Astrocyte (in vitro differentiated cells and primary cell): ENCODE measurements at places on chromosomes 5 and 9. TPM values are rescaled to one million over a fixed set of nuclear protein-coding genes. Genes with fewer than 3 reads are reported as not detected.

The IFNA2 gene
- not detected in 2 replicates for total RNA-seq

The TMOD1 gene
- 0.24 and 0.48 TPM in 2 replicates for total RNA-seq

The SLC36A3 gene
- not detected in 2 replicates for total RNA-seq

The ANKRD34B gene
- 0.10 and 0.20 TPM in 2 replicates for total RNA-seq

The SLC35A4 gene
- 59.9 and 61.8 TPM in 2 replicates for total RNA-seq

The IL31RA gene
- 4.7 and 5.7 TPM in 2 replicates for total RNA-seq

The IFNA13 gene
- not detected in 2 replicates for total RNA-seq

GRCh38 chr5:145531038-145531734 is 304.0 kb downstream of the PRELID2 start:
- H3K4me1 ChIP-seq = peaks cover 7% of the 10 kb centered on the region
- peak; percentile 84 for DNase-seq
- H3K27me3 ChIP-seq = no peaks in the 10 kb centered on the region
- no peak overlapping the region for H3K4me3 ChIP-seq

GRCh38 chr5:143896516-143896915 is 84.6 kb downstream of the HMHB1 start:
- no peaks in the 10 kb centered on the region for H3K36me3 ChIP-seq
- no peak for DNase-seq
- no peak overlapping the region for H3K27ac ChIP-seq
- no peaks in the 10 kb centered on the region for H3K4me1 ChIP-seq
- H3K27me3 ChIP-seq = no peaks in the 10 kb centered on the region
- H3K4me3 ChIP-seq = no peak overlapping the region

DNA sequence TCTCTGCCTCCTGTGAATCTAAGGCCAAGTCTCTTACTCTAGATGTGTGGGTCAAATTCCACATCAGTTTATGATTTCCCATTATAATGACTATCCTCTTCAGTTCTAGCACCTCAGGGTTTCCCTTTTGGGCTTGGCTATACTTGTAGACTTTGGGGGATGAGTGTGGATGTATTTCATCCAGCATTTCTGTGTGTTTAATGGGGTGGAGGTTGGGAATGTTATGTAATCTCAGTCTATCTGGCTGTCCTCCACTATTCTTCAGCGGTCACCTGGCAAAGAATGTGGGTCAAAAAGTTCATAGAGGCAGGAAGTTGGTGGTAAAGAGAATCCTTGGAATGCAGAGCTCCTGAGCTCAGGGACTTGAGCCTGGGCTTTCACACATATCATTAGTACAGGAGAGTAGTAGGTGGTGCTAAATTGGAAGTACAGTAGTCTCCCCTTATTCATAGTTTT is 64.9 kb downstream of the CFAP95 start:
- no peak overlapping the region for H3K4me3 ChIP-seq
- no peaks in the 10 kb centered on the region for H3K27me3 ChIP-seq
- no peak overlapping the region for H3K27ac ChIP-seq
- peaks cover 9% of the 10 kb centered on the region for H3K4me1 ChIP-seq
- DNase-seq = peak; percentile 91
- H3K36me3 ChIP-seq = no peaks in the 10 kb centered on the region

GRCh38 chr5:92605591-92605990 is 975.4 kb downstream of the NR2F1-AS1 start:
- no peak overlapping the region for H3K27ac ChIP-seq
- no peaks in the 10 kb centered on the region for H3K4me1 ChIP-seq
- H3K36me3 ChIP-seq = no peaks in the 10 kb centered on the region
- no peak for DNase-seq
- no peaks in the 10 kb centered on the region for H3K27me3 ChIP-seq
- no peak overlapping the region for H3K4me3 ChIP-seq

DNA sequence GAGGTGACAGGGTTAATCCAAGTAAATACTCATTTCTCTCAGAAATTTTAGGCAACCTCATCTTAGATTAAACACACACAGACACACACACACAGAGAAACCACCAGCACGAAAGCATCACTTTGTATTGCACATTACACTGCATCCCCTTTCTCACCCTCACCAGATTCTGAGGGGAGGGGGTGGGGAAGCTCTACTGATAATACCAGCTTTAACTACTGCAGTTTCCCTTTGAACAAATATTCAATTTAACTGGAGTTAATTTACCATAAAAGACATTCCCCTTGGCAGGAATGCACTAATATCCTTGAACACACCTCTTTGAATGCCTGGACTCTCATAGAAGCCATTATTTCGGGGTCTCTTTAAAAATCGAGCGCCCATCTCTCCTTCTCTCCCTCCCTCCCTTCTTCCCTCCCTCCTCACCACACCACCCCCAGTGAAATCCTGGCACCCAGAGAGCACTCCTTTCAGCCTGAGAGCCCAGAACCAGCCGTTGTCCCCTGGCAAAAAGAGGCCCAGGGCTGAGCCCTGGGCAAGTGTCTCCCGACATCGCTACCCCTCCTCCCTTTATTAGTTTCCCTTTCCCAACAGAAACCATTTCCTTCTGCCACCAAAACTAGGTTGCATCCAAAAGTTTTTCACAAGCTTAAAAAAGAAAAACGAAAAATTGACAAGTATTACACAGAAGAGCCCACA is 2.8 kb upstream of the NFIB start:
- H3K27me3 ChIP-seq = no peaks in the 10 kb centered on the region
- no peak for DNase-seq
- peak overlapping the region; percentile 64 for H3K4me3 ChIP-seq
- peaks cover 22% of the 10 kb centered on the region for H3K4me1 ChIP-seq
- no peaks in the 10 kb centered on the region for H3K36me3 ChIP-seq

GRCh38 chr5:131328536-131329285 is 64.9 kb downstream of the CDC42SE2 start:
- H3K4me3 ChIP-seq = no peak overlapping the region
- H3K27ac ChIP-seq = no peak overlapping the region
- H3K36me3 ChIP-seq = no peaks in the 10 kb centered on the region
- H3K27me3 ChIP-seq = no peaks in the 10 kb centered on the region
- H3K4me1 ChIP-seq = peaks cover 5% of the 10 kb centered on the region

- H3K4me3 ChIP-seq = no peak overlapping the region
- H3K27me3 ChIP-seq = no peaks in the 10 kb centered on the region
- no peak overlapping the region for H3K27ac ChIP-seq
- H3K36me3 ChIP-seq = peaks cover 11% of the 10 kb centered on the region
Measured at GRCh38 chr9:86034863-86035734, 64.3 kb downstream of the GOLM1 start.

GRCh38 chr5:65213921-65214525 is 267.7 kb downstream of the ADAMTS6 start:
- peaks cover 9% of the 10 kb centered on the region for H3K4me1 ChIP-seq
- no peaks in the 10 kb centered on the region for H3K27me3 ChIP-seq
- no peak overlapping the region for H3K27ac ChIP-seq
- H3K36me3 ChIP-seq = peaks cover 38% of the 10 kb centered on the region
- DNase-seq = no peak
- no peak overlapping the region for H3K4me3 ChIP-seq

- H3K27ac ChIP-seq = no peak overlapping the region
- DNase-seq = no peak
- H3K36me3 ChIP-seq = no peaks in the 10 kb centered on the region
- H3K4me3 ChIP-seq = no peak overlapping the region
Measured at GRCh38 chr9:135408476-135409254, 70.9 kb upstream of the PPP1R26 start.

GRCh38 chr9:73024601-73025034 is 71.8 kb upstream of the ALDH1A1 start:
- H3K27ac ChIP-seq = no peak overlapping the region
- H3K4me3 ChIP-seq = no peak overlapping the region
- H3K27me3 ChIP-seq = no peaks in the 10 kb centered on the region
- no peak for DNase-seq

GRCh38 chr9:94084314-94084713 is at the start of gene PTPDC1:
PTPDC1 (plus strand) TSS chr9:94084464; CDS start chr9:94084531, 67 bp downstream.
- H3K27me3 ChIP-seq = no peaks in the 10 kb centered on the region
- H3K36me3 ChIP-seq = peaks cover 4% of the 10 kb centered on the region
- H3K27ac ChIP-seq = peak within 1 kb of the TSS; percentile 32
- peaks cover 10% of the 10 kb centered on the region for H3K4me1 ChIP-seq

GRCh38 chr9:842635-843426 is 1.3 kb downstream of the DMRT1 start:
- H3K36me3 ChIP-seq = no peaks in the 10 kb centered on the region
- peaks cover 44% of the 10 kb centered on the region for H3K27me3 ChIP-seq
- no peak overlapping the region for H3K27ac ChIP-seq
- DNase-seq = no peak
- H3K4me3 ChIP-seq = no peak overlapping the region
- no peaks in the 10 kb centered on the region for H3K4me1 ChIP-seq

GRCh38 chr9:84500826-84501225 is 160.3 kb upstream of the SLC28A3 start:
- H3K4me3 ChIP-seq = no peak overlapping the region
- H3K27me3 ChIP-seq = no peaks in the 10 kb centered on the region
- no peaks in the 10 kb centered on the region for H3K36me3 ChIP-seq
- DNase-seq = no peak
- H3K27ac ChIP-seq = no peak overlapping the region

GRCh38 chr5:2201832-2202231 is 319.1 kb upstream of the IRX4 start:
- no peak for DNase-seq
- H3K4me1 ChIP-seq = no peaks in the 10 kb centered on the region
- H3K27ac ChIP-seq = no peak overlapping the region
- H3K36me3 ChIP-seq = no peaks in the 10 kb centered on the region
- no peak overlapping the region for H3K4me3 ChIP-seq
- no peaks in the 10 kb centered on the region for H3K27me3 ChIP-seq

DNA sequence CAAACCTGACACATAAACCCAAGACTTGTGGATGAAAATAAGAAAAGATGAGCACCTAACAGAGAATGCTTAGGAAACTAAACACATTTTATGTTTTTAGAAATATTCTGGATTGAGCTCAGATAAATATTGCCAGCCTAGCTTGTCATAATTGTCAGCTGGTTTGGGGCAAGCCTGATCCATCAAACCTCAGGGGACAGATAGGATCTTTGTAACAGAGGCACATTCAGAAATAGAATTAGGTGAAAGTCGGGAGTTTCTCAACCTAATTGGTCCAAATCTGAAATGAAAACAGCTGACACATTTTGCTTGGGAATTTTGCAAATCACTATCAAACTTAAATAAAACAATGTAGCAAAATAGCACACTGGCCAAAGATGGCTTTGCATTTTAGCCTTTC is 503.7 kb downstream of the ANXA1 start:
- H3K27ac ChIP-seq = no peak overlapping the region
- no peak overlapping the region for H3K4me3 ChIP-seq
- DNase-seq = no peak
- no peaks in the 10 kb centered on the region for H3K27me3 ChIP-seq
- no peaks in the 10 kb centered on the region for H3K4me1 ChIP-seq

GRCh38 chr9:94808926-94809700 is 82.6 kb downstream of the AOPEP start:
- H3K27me3 ChIP-seq = no peaks in the 10 kb centered on the region
- H3K27ac ChIP-seq = peak overlapping the region; percentile 80
- H3K36me3 ChIP-seq = no peaks in the 10 kb centered on the region
- H3K4me1 ChIP-seq = peaks cover 29% of the 10 kb centered on the region
- H3K4me3 ChIP-seq = no peak overlapping the region

DNA sequence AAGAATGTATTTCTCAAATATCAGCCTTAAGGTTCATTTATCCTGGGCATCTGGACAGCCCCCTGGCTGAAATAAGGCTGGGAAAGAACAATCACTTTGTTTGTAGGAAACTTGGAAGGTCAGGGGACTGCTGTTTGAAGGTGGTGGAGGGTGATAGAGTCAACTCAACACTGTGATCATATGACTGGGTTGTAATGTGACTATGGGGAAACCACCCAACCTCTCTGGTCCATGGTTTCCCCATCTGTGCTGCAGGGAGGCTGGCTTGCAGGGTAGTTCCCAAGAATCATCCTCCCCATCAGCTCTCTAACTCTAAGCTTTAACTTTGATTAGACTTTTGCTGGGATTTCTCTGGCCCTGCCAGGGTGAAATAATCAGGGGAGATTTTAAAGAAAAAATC is 10.0 kb downstream of the INSYN2B start:
- peak overlapping the region; percentile 80 for H3K27ac ChIP-seq
- H3K27me3 ChIP-seq = no peaks in the 10 kb centered on the region
- peaks cover 31% of the 10 kb centered on the region for H3K4me1 ChIP-seq
- peaks cover 5% of the 10 kb centered on the region for H3K36me3 ChIP-seq
- H3K4me3 ChIP-seq = no peak overlapping the region
